ENCODE measurements at places on chromosomes 2 and 18.

GRCh38 chr18:55001394-55002024 is 42.2 kb upstream of the CCDC68 start:
- no peak for DNase-seq

GRCh38 chr2:236847538-236848263 is 238.0 kb upstream of the COPS8 start:
- DNase-seq, result no peak

DNA sequence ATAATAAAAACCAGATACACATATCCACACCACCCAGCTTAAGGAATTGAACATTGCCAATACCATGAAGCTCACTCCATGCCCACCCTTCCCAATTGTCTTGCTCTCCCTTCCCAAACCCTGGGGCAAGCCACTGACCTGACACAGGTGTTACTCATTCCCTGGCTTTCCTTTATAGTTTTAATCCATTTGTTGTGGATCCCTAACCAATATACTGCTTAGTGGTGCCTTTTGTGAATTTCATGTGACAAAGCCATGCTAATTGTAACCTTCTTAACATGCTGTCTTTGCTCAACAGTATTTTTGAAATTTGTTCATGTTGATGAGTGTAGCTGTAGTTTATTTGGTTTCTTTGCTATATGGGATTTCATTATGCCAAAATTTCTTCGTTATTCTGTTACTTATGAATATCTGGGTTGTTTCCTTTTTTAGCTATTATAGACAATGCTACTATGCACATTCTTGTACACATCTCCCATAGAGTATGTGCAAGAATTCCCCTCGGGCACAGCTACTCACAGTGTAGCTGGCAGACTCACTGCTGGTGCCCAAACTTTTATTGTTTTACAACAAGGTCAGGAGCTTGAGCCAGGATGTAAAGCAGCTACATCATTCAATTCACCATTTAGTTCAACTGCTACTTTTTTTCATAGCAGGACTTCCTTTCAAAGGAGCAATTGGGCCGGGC is 90.8 kb upstream of the ATL2 start:
- DNase-seq, result no peak

DNA sequence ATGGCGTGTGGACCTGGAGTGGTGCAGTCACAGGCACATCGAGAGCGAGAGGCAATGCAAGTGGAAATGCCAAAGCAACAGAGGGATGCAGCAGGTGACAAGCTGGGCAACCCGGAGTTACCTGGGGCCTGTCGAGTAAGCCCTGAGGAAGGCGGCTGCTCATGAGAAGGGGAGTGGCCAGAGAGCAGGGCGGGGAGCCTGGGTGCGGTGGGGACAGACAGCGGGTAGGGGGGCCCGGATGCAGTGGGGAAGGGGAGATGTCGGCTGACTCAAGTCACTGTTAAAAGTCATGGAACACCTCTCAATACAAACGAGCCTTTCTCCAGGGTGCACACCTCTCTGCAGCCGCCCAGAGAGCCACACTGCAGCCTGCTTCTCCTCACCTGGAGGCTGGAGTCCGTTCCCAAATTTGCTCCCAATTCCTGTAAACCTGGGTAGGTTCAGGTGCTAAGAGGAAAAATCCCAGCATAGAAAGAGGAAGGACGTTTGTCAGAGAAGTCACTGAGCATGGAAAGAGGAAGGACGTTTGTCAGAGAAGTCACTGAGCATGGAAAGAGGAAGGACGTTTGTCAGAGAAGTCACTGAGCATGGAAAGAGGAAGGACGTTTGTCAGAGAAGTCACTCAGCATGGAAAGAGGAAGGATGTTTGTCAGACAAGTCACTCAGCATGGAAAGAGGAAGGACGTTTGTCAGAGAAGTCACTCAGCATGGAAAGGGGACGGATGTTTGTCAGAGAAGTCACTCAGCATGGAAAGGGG is 71.7 kb upstream of the TWIST2 start:
- no peak for DNase-seq

GRCh38 chr2:189362283-189362682 is 79.0 kb upstream of the WDR75 start:
- no peak for DNase-seq
